ENCODE measurements at places on chromosomes 3 and 15.

- DNase-seq = no peak
Measured at GRCh38 chr3:11438646-11439045, 166.4 kb downstream of the ATG7 start.

DNA sequence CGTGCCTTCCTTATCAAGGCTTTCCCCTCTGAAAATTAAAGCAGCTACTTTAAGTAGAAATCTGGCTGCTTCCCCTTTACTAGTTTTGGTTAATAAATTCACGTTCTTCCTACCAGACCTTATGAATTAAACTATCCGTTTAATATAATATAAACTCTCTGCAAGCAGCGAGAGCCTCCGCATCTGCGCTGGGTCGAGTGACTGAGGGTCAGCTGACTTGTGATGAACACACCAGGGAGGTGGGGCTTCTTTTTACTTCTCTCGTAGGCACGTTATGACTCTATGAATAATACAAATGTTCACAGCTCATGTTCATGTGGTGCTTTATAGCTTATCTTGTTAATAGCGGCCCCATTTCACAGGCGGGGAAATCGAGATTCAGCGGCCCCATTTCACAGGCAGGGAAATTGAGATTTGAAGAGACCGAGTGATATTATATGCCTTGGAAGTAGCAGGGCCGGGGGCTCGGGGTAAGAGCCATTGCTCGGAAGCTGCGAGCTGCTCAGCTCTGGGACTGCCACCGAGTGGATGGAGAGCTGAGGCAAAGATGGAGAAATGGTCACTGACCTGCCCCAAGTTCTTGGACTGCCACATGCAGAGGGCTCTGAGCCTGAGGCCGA, 8.3 kb downstream of the MUC4 start:
- DNase-seq = no peak

- no peak for DNase-seq
Measured at GRCh38 chr3:184345317-184346144, 8.1 kb downstream of the FAM131A start.

DNA sequence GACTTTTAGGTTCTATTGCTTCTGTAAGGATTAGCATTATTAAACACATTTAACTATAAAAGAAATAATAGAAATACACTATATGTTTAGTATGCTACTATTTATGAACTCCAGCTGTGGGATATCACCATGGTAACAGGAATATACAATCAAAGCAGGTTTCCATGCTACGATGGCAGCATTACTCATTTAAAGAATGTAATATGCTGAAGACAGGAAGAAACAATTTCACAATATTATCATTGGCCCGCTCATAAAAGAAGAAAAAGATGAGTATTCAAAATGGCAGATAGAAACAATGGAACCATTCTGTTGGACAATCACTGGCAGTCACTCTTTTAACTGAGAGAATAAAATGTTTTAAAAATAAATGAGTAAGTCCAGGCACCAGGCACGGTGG, 153.4 kb downstream of the CBLB start:
- no peak for DNase-seq

DNA sequence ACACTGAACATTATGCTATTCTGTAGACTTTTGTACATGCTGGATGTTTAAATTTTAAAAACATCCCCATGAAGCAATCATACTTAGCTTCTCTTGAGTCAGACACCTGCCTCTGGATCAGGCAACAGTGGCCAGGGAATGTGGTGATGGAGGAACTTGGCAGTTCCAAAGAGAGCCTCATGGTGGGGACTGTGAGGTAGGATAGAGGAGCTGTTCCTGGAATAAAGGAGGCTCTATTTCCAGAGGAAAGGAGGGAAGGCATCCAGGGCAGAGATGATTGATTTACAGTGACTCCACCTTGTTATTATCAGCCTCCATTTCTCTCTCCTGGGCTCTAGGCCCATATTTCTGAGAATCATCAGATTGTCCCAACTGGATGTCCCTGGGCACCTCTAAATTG, 35.0 kb upstream of the ABHD17C start:
- no peak for DNase-seq

DNA sequence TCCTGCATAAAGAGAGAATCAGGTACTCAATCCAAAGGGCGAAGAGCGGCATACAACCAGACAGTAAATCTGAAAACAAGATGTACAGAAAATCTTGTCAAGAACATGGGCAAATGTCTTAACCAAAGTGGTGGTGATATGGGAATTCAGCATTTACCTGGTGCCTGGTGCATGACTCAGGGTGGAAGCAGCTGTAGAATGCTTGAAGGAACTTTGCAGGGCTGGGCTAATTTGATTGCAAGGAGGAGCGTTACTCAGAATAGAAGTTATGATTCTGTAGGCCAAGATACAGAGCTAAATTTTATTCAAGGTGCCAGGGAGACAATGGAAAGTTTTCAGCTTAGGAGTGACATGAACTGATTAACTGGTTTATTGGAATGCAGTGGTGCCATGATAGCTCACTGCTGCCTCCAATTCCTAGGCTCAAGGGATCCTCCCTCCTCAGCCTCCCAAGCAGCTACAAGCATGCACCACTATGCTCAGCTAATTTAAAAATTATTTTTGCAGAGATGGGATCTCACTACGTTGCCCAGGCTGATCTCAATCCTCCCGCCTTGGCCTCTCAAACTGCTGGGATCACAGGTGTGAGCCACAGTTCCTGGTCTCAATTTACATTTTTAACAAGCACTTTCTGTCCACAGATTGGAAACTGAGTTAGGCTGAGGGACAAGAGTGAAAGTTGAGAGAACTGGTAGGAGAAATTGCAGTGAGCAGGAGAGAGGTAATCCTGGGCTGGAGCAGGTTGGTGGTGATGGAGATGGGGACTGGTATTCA, 91.5 kb upstream of the TBC1D5 start:
- DNase-seq = no peak

- no peak for DNase-seq
Measured at GRCh38 chr3:143436231-143436930, 316.8 kb downstream of the CHST2 start.

DNA sequence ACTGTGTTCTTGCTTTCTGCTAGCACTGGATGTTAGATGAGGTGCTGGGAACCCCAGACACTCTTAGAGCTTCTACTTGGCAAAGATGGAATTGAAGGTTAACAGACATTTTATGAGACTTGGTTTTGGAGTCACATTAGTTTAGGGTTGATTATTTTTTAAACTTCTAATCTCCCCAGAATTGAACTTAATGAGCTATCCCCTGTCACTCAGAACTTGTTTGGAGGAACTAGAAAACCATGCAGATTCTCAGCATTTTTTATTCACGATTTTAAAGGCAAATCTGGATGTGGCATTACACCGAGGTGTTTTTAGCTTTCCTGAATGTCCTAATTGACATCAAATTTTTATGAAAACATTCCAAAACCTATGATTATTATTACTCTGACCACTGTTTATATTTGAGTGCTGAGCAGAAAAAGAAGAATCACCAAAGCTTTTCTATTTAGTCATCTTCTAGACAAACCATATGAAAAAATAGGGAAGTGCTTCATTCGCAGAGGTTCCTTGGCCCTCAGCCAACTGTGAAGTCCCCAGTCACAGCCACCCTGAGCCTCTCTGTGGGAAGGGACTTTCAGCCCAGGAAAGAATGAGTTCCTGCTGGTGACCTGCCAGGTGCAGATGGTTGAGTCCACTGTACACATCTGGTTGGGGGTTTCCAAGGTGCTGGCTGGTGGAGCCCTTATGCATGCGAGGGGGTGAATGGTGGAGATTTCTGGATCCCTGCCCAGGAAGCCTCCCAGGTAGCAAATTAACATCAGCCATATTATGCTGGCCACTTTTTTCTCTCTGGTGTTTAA, 196.0 kb upstream of the TOPAZ1 start:
- no peak for DNase-seq

DNA sequence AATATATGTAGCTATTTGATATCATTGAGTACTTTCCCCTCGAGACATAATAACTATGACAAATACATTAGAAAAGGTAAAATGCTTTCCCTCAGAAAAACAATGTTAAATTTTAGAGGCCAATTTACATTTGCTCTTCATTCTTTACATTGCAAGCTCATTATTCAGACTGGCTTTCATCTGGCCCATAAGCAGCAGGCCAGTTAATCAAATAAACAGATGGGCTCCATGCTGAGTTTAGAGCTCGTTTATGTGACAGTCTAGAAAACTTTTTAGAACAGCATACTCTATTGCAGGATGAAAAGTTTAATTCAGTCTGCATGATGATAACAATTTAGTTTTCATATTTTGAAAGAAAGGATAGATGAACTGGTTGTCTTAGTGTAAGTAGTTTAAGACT, 150.6 kb downstream of the DUT start:
- DNase-seq = no peak

- no peak for DNase-seq
Measured at GRCh38 chr3:32733631-32734229, 48.7 kb downstream of the CNOT10 start.

DNA sequence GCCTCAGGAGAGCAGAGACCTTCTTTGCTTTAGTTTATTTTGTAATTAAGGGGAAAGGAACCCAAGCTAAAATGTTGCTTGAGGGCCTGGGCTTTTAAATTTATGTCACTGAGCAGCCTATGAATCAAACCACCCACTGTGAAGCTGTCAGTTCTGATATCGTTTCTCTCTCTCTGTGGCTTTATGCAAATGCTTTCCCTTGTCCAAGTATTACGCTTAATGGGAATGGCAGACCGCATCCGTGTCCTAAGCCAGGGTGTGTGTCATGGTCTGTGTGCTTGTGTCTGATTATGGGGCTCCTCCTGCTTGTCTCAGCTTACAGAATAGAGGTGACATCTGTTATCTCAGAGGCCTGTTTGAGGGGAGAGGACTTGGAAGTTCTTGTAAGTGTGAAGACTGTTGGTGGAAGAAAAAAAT, 82.4 kb downstream of the EBLN2 start:
- no peak for DNase-seq

DNA sequence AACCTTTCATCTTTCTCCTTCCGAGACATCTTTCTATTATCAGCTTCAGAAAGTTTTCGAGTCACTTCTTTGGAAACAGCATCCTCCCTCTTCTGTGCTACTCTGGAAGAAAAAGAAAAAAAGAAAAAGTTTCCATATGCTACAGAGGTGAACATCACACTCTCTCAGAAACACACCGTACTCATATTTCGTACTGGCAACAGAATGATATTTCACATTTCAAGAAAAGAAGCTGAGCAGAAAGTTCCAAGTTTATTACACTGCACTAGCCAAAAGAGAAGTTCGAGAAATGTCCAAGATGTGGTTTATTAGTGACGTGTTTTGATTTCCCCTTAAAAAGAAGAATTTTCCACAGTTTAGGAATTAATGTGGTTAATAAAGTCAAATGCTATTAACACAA, 6.0 kb downstream of the SSR3 start:
- no peak for DNase-seq

GRCh38 chr3:165852711-165853110, 15.5 kb upstream of the BCHE start:
- no peak for DNase-seq

DNA sequence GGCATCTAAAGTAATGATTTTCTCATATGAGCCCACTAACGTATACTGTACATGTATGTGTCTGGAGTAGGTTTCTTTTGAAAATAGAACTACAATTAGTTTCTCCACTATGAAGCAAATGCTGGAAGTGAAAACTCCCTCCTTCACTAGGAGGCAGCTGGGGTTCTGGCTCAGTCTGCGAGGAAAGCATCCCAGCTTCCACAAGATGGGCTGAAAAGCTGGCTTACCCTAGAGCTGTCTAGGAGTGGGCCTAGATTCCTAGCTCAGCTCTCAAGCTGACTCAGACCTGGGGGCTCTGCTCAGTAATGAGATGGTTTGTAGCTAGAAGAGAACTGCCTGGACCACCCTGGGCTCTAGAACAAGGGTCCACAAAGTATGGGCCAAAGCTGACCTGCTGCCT, 268.3 kb downstream of the THRB start:
- no peak for DNase-seq

DNA sequence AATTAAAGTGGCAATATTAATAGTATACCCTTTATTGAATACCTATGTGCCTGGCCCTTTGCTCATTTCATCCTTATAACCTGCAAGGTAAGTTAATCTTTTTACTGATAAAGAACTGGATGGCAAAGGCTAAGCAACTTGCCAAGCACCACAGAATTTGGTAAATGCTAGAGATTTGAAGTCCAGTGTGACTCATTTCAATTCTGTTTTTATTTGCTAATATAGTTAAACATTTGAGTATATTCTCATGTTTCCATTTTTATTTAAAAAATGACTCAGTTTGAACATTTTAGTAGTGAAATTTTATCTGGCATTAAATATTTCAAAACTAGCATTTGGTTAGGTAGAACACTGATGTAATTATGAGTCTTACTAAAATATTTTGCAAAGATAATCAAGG, 11.3 kb downstream of the PFN2 start:
- DNase-seq = no peak

GRCh38 chr3:25589104-25589782, 75.5 kb downstream of the TOP2B start:
- DNase-seq = no peak

GRCh38 chr3:126114443-126115386, 30.8 kb upstream of the SLC41A3 start:
- no peak for DNase-seq

DNA sequence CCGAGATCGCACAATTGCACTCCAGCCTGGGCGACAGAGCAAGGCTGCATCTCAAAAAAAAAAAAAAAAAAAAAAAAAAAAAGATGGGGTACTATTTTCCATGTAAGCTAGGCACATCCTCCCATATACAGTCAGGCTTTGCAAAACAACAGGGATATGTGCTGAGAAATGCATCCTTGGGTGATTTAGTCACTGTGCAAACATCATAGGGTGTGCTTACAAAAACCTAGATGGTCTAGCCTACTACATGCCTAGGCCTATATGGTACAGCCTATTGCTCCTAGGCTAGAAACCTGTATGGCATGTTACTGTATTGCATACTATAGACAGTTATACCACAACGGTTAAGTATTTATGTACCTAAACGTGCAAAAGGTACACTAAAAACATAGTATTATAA, 75.0 kb downstream of the TTBK2 start:
- no peak for DNase-seq

GRCh38 chr3:10623578-10624275, 118.3 kb upstream of the ATP2B2 start:
- DNase-seq = no peak

GRCh38 chr15:91706322-91707032, 147.0 kb upstream of the SLCO3A1 start:
- DNase-seq = peak; percentile 54

DNA sequence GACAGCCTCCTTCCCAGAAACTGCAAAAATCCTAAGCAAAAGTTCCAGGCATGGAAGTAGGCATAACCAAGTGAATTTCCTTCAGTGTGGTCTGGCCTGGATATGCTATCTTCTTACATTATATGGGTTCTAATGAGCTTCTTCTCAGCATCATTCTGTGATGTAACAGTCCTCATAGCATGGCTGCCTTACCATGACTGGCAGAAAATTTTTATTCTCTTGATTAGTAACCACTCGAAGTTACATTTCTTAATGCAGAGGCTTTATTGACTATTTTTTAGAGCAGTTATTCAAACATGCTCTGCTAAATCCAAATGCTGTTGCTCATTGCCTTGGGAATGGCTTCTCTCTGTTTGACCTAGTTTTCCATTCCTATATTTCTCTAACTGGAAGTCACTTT, 21.1 kb upstream of the CPNE4 start:
- no peak for DNase-seq

DNA sequence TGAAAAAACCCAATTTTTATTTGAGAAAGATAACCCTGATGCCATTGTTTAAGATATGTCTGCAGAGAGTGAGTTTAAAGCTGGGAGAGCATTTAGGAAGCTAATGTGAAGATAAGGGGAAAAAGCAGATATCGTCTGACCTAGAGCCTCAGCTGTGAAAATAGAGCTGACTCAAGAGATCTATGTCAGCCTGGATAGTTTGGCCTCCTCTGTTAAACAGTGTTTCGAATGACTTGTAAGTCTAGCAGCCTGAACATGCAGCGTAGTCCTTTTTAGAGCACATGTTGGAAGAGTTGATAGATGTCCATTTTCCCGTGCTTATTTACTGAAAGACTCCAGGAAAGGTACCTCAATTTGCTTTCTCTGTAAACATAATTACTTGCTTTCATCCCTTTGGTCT, 48.1 kb downstream of the ALCAM start:
- no peak for DNase-seq

Measured in stimulated activated CD4-positive, alpha-beta T cell treated with anti-CD3 and anti-CD28 coated beads, Interleukin-1b, Interleukin-23, amount 100 ng/mL, for 1 hour (primary cell).